ENCODE measurements at places on chromosomes 7 and 10.
A peak's percentile ranks its signal among the peaks of the same experiment; 100 is the strongest.

GRCh38 chr7:112575864-112576263 is 95.1 kb downstream of the LSMEM1 start:
- no peaks in the 10 kb centered on the region for H3K36me3 ChIP-seq
- H3K27ac ChIP-seq: no peak overlapping the region
- peaks cover 13% of the 10 kb centered on the region for H3K4me1 ChIP-seq
- H3K27me3 ChIP-seq: peaks cover 5% of the 10 kb centered on the region
- no peak for DNase-seq

DNA sequence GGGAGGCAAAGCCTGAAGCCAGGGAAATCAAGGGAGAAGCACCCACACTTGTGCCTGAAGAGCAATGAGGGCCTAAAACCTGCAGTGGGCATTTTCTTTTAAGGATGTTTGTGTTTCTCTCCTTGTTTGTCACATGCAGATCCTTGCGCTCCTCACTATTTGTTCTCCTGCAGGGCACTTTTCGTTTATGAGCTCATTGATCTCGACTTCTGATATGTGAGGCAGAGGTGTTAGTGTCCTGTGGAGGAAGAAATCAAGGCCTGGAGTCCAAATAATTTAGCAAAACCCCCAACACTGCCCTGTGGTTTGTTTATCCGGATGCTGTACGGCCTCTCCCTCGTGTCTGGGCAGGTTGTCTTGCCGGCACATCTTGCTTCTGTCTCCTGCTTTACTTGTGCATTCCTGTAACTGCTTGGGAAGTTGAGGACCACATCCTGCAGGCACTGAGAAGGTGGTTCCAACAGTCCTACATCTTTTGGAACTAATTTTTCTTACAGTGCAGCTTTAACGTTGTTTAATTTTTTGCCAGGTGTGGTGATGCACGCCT is 13.7 kb downstream of the UBE3C start:
- H3K27ac ChIP-seq: no peak overlapping the region
- H3K27me3 ChIP-seq: no peaks in the 10 kb centered on the region
- DNase-seq: no peak
- H3K4me1 ChIP-seq: peaks cover 76% of the 10 kb centered on the region
- no peak overlapping the region for H3K4me3 ChIP-seq

DNA sequence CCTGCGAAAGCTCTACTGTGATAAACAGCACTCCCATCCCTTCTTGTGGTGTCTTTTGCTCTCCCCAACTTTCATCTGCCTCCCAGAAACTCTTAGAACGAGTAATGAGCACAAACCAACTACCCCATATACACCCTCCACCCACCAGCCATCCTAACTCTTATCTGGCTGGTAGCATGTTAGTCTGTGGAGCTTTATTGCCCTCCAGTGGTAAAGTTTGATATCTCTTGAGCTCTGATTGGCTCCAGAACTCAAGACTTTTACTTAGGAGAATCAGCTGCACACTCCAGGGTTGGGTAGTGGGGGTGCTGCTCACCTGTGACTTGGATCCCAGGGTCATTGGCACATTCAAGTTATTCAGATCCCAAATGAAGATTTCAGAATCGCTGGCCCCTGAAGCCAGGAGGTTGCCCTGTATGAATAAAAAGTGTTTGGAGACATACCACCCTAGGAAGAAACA is 10.9 kb downstream of the SEC31B start:
- peak; percentile 59 for DNase-seq
- no peaks in the 10 kb centered on the region for H3K27me3 ChIP-seq
- peak overlapping the region; percentile 86 for H3K27ac ChIP-seq
- peaks cover 44% of the 10 kb centered on the region for H3K36me3 ChIP-seq
- H3K4me1 ChIP-seq: peaks cover 69% of the 10 kb centered on the region

- H3K4me3 ChIP-seq: no peak overlapping the region
- H3K36me3 ChIP-seq: no peaks in the 10 kb centered on the region
- H3K4me1 ChIP-seq: peaks cover 22% of the 10 kb centered on the region
- H3K27me3 ChIP-seq: peaks cover under 1% of the 10 kb centered on the region
These were observed 19.0 kb upstream of the GALNTL5 start for GRCh38 chr7:151937286-151937685.

DNA sequence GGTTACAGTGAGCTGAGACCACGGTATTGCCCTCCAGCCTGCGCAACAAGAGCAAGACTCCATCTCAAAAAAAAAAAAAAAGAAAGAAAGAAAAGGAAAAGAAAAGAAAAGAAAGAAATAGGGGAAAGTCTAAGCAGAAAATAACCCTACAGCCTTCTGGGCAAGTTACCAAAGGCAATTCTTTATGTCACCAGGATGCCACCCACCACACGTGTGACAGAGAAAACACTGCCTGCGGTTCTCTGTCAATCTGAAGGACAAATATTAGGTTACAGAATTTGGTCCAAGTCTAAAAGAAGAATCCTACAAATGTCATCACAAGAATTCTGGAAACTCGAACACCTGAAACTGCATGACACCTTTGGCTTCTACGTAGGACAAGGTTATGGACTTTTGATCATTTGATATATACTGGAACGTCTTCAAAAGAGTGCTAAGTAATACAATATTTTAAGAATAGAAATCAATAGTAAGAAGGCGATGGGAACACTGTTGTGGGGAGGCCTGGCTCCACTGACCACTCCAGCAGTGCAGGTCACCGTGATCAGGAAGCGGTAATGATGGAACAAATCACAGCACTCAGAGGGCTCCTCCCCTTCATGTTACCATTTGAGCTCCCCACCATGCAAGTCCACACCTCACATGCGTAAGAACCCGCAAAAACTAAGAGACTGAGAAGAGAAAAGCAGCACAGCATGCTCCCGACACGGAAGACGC is 75.8 kb downstream of the MAD1L1 start:
- H3K4me3 ChIP-seq: no peak overlapping the region
- no peaks in the 10 kb centered on the region for H3K36me3 ChIP-seq
- no peak for DNase-seq

DNA sequence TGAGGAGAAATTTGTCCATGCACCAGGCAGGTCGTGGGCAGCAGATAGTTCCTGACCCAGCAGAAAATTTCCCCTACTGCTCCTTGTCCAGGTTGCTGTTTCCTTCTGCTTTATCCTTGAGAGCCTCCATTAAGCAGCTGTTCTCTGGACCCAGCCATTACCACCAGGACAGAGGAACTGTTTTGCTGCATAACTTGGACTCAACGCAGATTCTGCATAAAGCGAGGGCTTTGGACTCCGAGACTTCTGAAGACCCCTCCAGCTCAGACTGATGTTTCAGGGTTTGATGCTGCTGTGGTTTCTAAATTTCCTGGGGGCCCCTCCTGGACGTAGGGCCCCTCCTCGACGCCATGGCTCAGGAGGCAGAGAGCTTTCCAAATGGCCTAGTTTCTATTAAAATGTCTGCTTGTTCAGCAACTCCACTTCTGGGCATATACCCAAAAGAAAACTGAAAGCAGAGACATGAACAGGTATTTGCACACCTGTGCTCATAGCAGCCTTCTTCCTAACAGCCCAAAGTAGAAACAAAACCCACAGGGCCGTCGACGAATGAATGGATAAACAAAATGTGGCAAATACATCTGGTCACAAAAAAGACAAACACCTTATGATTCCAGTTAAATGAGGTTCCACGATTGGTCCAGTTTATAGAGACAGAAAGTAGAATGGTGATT is 28.3 kb upstream of the LMTK2 start:
- no peak overlapping the region for H3K27ac ChIP-seq
- no peaks in the 10 kb centered on the region for H3K27me3 ChIP-seq
- DNase-seq: no peak
- no peaks in the 10 kb centered on the region for H3K36me3 ChIP-seq
- H3K4me1 ChIP-seq: no peaks in the 10 kb centered on the region
- no peak overlapping the region for H3K4me3 ChIP-seq

- no peak overlapping the region for H3K27ac ChIP-seq
- H3K4me1 ChIP-seq: peaks cover 29% of the 10 kb centered on the region
These were observed 295.9 kb upstream of the NFE2L3 start for GRCh38 chr7:25855854-25856782.

- no peak overlapping the region for H3K27ac ChIP-seq
- H3K27me3 ChIP-seq: peaks cover 4% of the 10 kb centered on the region
- H3K36me3 ChIP-seq: no peaks in the 10 kb centered on the region
- H3K4me3 ChIP-seq: no peak overlapping the region
These were observed 5.9 kb downstream of the TSPAN33 start for GRCh38 chr7:129150199-129150996.

DNA sequence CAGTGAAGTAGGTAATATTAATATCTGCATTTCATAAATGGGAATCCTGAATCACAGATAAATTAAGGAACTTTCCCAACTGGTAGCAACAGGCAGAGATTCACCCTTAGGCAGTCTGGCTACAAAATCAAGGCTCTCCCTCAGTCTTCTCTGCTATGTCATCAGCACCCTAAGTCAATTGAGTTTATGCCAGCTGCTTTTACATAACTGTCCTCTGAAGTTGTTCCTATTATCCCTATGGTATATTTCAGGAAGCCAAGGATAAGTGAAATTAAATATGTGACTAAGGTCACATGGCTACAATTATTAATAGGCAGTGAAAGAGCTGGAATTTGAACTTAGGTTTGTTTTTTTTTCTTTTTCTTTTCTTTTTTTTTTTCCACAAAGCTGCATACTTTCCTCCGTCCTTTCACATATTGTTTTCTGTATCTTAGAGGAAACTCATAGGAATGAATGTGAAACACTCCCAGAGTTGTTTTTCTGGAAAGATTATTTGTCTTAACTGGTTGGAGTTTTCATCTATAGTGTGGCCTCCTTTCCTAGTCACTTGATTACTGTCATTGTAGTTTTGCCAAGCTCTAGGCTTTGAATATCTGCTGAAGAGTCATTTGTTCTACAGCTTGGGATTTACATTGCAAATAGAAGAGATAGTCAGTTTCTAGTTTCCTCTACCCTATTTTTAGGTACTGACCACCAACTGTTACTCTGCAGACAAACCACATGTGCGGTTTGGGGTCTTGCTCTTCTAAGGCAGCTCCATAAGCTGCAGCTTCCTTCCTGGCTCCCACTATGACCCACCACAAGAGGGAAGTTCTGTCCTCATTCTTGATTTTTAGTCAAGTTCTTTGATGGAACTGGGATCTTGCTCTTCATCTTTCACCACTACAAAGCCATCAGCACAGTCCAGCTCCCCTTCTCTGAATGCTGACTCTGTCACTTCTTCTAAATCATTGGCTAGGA is 338.0 kb upstream of the KIAA1217 start:
- H3K36me3 ChIP-seq: no peaks in the 10 kb centered on the region
- no peak overlapping the region for H3K4me3 ChIP-seq
- H3K4me1 ChIP-seq: no peaks in the 10 kb centered on the region
- H3K27ac ChIP-seq: no peak overlapping the region

DNA sequence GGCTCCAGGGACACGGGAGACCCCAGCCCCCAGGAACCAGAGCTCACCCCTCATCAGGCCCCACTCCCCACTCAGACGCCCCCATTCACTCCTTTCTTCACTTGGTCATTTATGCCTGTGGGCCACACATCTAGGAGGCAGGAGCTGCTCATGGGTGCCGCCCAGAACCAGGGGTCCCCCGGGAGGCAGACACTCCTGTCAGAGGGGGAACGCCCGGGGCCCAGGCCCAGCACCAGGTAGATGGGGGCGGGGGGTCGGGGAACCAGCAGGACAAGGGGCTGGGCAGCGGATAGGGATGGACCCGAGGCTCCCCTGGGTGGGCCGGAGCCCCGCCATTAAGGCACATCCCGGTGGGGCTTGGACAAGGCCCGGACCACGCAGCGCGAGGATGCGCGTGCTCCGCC is 11.8 kb downstream of the CALY start:
- peaks cover 25% of the 10 kb centered on the region for H3K27me3 ChIP-seq
- no peak overlapping the region for H3K27ac ChIP-seq
- H3K4me3 ChIP-seq: no peak overlapping the region
- no peak for DNase-seq
- H3K36me3 ChIP-seq: no peaks in the 10 kb centered on the region

- no peak overlapping the region for H3K27ac ChIP-seq
- no peaks in the 10 kb centered on the region for H3K36me3 ChIP-seq
- no peaks in the 10 kb centered on the region for H3K27me3 ChIP-seq
- no peaks in the 10 kb centered on the region for H3K4me1 ChIP-seq
These were observed 47.4 kb downstream of the GPR37 start for GRCh38 chr7:124718032-124718766.

DNA sequence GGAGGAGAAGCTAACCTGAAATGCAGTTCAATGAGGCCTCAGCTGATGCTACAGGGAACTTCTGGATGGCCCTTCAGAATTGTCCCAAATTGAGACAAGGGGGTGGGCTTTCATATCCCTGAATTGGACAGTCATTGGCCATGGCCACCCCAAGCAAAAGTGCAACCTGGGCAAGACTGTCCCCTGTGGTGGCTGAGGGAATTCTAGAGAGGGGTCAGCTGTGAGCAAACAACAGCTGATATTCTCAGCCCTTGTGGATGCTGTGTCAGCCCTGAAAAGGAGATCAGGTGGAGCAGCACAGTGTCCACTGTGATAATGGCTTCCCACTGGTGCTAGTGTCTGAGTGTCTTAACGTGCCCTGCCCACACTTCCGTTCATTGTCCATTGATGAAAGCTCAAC is 76.6 kb downstream of the SLC16A9 start:
- peaks cover 14% of the 10 kb centered on the region for H3K27me3 ChIP-seq
- no peaks in the 10 kb centered on the region for H3K36me3 ChIP-seq
- DNase-seq: no peak
- H3K4me1 ChIP-seq: no peaks in the 10 kb centered on the region
- H3K4me3 ChIP-seq: no peak overlapping the region

DNA sequence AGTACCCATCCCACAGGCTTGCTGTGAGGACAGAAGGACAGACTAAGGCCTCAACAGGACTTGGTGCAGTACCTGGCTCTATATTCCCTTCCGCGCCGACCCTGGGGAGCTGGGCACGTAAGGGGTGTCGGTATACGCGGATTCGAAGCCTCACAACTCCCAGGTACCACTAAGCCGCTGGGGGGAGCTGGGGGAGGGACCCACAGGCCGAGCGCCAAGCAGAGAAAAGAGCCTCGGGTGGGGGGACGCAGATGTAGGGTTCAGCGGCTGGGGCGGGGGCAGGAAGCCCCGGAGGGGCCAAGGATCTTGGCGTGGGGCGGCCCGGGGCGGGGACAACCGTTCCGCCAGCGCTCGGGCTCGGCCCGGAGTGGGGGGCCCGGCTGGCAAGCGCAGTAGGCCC is 126.4 kb upstream of the ZNF746 start:
- H3K4me3 ChIP-seq: peak overlapping the region; percentile 93
- peak; percentile 69 for DNase-seq
- H3K27ac ChIP-seq: peak overlapping the region; percentile 87
- H3K4me1 ChIP-seq: peaks cover 38% of the 10 kb centered on the region
- peaks cover 30% of the 10 kb centered on the region for H3K36me3 ChIP-seq
- peaks cover 3% of the 10 kb centered on the region for H3K27me3 ChIP-seq

- no peak for DNase-seq
- no peaks in the 10 kb centered on the region for H3K27me3 ChIP-seq
- H3K27ac ChIP-seq: peak overlapping the region; percentile 63
- no peaks in the 10 kb centered on the region for H3K36me3 ChIP-seq
- no peak overlapping the region for H3K4me3 ChIP-seq
These were observed 145.1 kb upstream of the MKLN1 start for GRCh38 chr7:131182446-131183058.

GRCh38 chr10:132708936-132709335 is 77.0 kb downstream of the NKX6-2 start:
- H3K36me3 ChIP-seq: peaks cover 27% of the 10 kb centered on the region
- no peaks in the 10 kb centered on the region for H3K4me1 ChIP-seq
- no peak for DNase-seq

Data from activated CD4-positive, alpha-beta T cell treated with anti-CD3 and anti-CD28 coated beads for 36 hours (primary cell).